ENCODE measurements at places on chromosomes 12 and 14.

DNA sequence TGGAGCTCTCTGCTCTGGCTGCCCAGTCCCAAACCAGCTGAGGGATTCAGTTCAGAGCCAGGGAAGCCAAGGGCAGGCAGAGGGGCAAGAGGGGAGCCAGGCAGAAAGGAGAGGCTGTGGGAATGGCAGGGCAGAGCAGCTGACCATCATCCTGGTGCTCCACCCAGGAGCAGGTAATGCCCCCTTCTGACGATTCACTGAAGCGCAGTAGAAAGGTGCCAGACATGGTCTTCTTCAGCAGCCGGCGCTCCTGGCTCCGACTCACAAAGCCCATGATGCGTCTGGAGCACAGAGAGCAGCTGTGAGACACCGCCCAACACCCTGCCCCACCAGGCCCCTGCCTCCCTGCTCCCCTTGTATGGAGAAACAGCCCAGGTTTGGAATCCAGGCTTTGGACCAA lies 8.0 kb downstream of the IL23A start:
- DNase-seq: no peak

- DNase-seq: no peak
Measured at GRCh38 chr14:101554991-101555668, 6.2 kb upstream of the DIO3 start.

DNA sequence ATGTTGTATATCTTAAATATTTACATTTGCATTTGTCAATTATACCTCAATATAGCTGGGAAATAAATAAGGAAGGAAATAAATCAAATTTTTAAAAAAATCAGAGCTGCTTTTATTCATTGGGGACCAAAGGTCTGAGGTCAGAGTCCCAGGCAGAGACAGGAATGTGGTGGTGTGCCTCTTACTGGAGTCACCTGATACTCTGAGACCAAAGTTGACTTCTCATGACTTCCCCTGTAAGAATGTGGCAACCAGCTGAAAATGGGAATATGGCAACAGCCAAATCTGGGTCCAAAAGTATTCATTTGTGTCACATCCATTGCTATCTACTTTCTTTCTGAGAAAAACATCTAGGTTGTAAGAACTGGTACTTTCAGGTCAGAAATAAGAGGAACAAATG lies 496.6 kb upstream of the TMPO start:
- no peak for DNase-seq

- DNase-seq: no peak
Measured at GRCh38 chr14:72745991-72746980, 147.6 kb downstream of the DPF3 start.

- DNase-seq: peak; percentile 85
Measured at GRCh38 chr14:64880221-64881121, 764 bp upstream of the SPTB start.

DNA sequence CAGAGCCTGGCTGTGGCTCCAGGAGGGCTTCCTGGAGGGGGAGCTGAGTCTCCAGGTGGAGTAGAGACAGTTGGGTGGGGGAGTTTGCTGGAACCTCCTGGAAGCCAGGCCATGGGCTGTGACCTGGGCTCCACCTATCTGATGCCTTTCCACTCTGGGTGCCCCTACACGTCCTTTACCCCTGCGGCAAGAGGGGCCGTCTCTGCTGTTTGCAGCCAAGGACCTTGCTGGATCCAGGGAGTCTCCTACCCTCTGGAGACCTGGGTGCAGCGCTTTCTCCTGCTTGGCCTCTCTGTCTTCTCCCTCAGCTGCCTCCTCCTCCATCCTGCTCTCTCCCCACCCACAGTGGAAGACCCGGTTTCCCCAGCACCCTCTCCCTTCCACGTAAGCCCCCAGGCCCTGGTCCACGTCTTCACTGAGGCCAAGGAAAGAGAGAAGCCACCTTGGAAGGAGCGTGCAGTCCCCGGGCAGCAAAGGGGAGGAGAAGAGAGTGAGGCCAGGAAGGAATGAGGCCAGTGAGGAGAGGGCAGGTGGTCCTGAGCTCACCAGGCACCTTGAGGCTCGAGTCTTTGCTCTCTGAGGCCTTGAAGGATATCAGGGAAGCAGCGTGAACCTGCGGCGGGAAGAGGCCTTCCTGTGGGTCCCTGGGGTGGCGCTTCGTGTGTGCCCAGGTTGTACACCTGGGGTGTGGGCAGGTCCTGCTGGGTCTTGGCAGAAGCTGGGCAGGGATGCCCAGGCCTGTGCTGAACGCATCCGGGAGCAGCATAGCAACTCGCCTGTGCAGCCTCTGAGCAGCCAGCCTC lies 294.3 kb upstream of the RTL1 start:
- DNase-seq: no peak

DNA sequence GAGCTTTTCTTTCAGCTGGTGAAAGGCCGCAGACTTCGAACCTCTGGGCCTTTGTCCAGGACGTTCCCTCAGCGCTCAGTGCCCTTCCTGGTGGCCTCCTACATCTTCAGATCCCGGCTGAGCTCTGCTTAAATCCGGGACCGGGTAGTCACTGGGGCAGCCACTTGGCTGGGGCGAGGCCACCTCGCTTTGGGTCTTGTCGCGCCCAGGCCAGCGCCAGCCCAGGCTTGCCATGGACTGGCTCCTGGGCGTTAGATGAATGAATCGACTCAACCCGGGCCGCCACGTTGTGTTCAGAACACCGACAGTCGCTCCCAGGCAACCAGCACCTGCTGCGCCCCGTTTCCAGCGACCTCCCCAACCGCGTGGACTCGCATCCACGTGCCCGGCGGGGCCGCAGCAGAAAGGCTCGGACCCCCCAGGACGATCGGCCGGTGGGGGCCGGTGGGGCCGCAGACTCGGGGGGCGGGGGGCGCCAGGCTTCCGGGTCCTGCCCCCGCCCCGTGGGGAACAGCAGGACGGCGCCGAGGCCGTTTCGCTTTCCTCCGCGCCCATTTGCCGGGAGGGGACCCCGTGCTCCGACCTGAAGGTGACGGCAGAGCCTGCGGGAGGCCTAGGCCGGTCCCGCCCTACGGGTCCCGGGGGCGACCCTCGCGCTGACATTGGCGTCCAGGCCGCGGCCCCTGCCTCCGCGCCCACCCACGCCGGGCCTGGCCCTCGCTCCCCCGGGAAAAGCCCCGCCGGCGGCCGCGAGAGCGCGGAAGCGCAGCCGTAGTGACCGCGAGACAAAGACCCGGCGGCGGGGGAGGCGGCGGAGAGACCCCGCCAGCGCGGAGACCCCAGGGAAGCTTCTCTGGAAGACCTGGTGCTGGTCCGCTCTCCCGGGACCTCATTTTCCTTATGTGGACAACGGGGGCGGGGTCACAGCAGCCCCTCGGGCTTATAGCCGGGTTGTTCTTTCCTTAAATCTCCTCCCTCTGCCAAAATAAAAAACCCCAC lies 37.3 kb upstream of the RCOR1 start:
- DNase-seq: peak; percentile 80

DNA sequence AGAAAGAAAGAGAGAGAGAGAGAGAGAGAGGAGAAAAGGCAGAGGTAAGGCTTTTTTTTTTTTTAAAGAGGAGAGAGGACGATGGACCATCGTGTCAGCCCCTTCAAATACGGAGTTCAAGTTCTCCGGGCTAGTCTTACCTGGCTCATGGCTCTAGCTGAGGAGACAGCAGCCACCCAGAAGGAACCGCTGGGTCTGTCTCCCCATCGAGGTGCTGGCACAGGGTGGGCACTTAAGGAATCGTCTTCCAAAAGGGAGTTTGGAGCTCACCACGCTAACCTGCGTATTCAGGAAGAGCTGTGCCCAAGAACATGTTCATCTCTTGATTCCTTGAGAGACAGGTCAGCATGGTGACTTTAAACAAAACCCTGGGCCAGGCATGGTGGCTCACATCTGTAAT lies 102.7 kb downstream of the SETD3 start:
- DNase-seq: no peak

- no peak for DNase-seq
Measured at GRCh38 chr12:120960657-120961056, 17.7 kb upstream of the HNF1A start.

GRCh38 chr14:73935666-73936065 lies 14.2 kb downstream of the FAM161B start:
- DNase-seq: no peak

GRCh38 chr12:52657250-52657902 lies 5.4 kb upstream of the KRT2 start:
- DNase-seq: no peak

GRCh38 chr12:63294327-63294632 lies 143.3 kb upstream of the AVPR1A start:
- no peak for DNase-seq
